Kasumi-1 (cell line): ENCODE measurements at places on chromosomes 3 and 15.

- peak; percentile 60 for DNase-seq
These were observed 9.2 kb upstream of the RBSN start for GRCh38 chr3:15108082-15108545.

DNA sequence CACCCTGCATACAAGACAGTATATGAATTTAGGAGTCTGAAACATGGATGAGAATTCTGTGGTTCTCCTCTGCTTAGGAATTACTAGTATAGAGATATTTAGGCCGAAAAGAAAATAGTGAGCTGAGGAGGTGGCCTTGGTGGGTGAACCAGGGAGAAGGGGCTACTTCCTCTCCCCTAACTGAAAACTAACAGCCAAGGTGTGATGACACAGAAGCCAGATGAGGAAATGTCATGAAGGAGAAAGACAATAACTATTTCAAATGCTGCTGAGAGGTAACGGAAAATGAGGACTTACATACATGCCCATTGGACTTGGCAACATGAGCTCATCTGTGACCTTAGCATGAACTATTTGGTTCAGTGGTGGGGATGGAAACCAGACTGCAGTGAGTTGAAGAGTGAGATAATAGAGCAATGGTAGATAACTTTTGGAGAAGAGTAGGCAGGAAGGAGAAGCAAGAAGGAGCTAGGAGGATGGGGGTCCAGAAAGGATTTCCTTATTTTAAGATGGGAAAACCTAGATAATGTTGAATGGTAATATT lies 114.4 kb upstream of the TSPAN3 start:
- DNase-seq, result no peak

DNA sequence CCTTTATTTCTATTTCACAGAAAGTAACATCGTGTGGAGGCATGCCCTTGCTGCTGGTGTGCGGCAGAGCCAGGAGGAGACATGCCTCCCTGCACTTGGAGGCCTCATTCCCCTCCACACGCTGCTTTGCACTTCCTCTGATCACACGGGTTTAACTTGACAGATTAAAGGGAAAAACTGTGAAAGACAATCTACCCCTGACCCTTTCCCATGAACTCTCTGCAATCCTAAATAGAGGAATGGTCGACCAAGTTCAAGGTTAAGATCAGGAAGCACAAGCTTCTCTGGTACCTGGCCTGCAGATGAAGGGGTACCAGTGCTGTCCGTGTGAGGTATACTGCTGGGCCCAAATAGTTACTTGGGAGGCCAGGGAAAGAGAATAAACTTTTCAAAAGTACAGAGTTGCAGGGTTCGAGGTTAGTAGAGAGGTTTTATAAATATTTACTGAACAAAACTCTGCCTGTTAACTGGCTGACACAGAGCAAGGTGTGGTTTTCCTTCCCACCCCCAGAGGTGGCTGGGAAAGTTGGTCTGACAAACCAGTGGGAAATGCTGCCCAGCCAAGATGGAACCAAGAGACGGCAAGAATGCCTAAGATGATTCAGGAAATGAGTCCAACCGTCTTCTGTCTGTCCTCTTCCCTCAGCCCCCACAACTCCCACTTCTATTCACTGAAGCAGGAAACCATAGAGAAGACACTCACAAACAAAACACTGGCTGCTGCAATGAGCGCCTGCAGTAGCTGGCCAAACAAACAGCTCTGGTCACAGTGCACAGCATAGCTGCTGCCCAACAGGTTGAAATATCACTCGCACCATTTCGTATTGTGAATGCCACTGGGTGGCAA lies 79.6 kb downstream of the IGF2BP2 start:
- peak; percentile 91 for DNase-seq

DNA sequence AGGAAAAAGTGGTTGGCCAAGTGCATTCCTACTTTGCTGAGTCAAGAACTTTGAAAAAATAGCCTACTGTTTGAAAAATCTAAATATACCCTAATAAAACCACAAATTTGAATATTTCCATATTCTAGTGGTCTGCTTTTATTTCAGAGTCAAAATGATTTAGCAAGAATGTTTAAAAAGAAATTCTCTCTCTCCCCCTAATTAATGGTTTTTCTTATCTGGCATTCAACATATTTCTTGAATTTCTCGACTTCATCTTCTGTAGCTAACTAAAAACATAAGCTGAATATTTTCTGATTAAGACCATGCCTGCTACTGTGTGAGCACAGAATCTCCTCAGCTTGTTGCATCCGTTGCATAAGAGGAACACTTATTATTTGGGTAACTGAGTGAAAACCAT lies 563.5 kb upstream of the TBL1XR1 start:
- DNase-seq, result no peak

GRCh38 chr3:136844724-136845123 lies 17.3 kb upstream of the NCK1 start:
- DNase-seq, result no peak

GRCh38 chr3:99639579-99639978 lies 1.2 kb downstream of the COL8A1 start:
- no peak for DNase-seq

DNA sequence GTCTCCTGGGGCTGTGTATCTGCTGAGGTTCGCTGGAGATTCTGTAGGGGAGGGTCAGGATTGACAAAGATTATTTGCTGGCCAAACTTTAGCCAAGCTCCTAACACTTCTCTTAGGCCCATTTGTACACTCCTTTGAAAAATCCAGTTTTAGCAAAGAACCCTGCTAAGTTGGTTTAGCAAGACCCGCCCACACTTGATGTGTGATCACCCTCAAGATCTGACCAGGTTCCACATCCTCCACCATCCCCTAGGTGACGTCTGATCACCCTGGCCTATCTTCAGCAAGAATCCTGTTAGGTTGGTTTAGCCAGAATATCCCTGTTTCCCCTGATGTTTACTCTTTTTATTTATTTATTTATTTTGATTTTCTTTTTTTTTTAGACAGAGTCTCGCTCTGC lies 14.8 kb upstream of the SLC35G2 start:
- DNase-seq, result no peak

- no peak for DNase-seq
These were observed 773.1 kb upstream of the NR2F2 start for GRCh38 chr15:95557226-95558046.

GRCh38 chr3:23169551-23169950 lies 33.6 kb upstream of the UBE2E2 start:
- DNase-seq, result no peak

DNA sequence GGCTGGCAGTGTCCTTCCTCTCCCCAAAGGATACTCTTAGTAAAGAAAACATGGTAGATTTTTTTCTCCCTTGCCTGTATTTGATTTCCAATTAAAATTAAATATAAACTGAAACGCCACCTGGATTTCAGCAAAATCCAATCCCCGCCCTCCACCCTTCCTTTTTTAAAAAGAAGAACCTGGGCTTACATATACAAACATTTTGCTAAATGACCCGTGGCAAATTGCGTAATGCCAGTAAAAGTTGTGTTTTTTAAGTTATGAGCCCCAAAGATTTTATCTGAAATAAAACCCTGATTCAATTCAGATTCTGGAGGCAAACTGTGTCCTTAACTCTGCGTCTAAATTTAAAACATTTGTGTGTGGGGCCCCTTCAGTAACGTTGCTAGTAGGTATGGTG lies 403.0 kb downstream of the FOXP1 start:
- no peak for DNase-seq

GRCh38 chr3:45060165-45060892 lies 34.2 kb downstream of the CLEC3B start:
- no peak for DNase-seq

DNA sequence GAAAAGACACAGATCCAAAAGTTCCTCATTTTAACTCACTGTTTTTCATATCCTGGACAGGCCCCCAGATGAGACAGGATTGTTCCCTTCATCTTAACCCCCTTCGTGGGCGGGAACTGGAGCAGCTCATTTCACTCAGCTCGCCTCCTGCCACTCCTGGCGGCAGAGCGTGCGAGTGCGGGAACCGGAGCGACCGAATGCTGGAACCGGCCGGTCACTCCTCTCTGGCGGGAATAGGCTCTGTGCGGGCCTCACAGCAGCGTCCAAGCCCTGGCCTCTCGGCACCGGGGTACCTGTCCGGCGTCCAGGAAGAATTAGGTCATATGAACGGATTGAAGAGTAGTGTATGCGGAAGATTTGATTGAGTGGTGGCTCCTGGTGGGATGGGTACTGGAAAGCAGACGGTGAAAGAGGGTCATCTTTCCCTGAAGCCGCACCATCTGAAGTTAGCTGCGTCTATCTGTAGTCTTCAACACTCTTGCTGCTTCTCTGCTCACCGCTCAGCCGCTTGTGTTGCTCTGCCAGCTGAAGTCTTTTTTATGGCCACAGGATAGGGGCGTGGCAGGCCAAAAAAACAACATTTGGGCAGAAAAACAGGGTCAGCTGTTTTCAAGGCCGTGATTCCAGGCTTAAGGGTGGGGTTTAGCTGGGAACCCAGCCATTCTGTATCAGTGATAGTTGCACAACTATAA lies 42.3 kb upstream of the FXR1 start:
- DNase-seq, result no peak

- no peak for DNase-seq
These were observed 70.7 kb upstream of the THBS1 start for GRCh38 chr15:39510001-39510701.

GRCh38 chr3:62632510-62633294 lies 242.5 kb downstream of the CADPS start:
- no peak for DNase-seq

DNA sequence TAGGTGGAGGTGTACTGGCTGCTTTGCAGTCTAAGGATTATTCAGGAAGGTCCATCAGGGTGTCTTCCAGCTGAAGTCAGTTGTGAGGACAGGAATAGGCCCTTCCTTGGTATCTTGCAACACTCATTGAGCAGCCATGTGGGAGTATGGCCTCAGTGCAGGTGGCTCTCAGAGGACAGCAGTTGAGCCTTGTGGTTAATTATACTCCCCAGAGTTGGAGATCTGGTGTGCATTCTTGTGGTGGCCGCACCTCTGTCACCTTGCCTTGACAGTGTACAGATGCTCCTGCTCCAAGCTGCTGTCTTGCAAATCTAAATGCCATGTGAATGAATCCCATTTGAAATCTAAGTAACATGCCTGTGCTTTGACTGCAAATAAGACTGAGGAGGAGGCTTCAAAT lies 339.9 kb upstream of the BCHE start:
- no peak for DNase-seq

- DNase-seq, result no peak
These were observed 29.9 kb downstream of the ATP13A5 start for GRCh38 chr3:193348686-193349085.

DNA sequence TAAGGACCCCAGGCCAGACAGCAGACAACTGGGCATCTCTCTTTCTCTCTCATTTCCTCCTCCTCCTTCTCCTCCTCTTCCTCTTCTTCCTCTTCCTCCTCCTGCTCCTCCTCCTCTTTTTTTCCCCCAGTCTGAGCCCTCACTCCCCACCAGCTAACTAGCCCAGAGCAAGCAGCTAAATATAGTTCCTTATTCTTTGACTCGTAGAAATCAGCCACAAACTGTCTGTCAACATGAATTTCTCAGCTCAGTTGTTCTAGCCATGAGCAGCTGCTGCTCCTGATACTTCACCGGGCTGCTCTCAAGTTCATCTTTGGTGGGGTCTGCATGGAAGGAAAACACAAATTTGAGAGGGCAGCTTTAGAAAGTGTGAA lies 19.2 kb upstream of the LOXL1 start:
- peak; percentile 70 for DNase-seq

GRCh38 chr15:66452971-66453580 lies 44.5 kb downstream of the SNAPC5 start:
- DNase-seq, result peak; percentile 14

DNA sequence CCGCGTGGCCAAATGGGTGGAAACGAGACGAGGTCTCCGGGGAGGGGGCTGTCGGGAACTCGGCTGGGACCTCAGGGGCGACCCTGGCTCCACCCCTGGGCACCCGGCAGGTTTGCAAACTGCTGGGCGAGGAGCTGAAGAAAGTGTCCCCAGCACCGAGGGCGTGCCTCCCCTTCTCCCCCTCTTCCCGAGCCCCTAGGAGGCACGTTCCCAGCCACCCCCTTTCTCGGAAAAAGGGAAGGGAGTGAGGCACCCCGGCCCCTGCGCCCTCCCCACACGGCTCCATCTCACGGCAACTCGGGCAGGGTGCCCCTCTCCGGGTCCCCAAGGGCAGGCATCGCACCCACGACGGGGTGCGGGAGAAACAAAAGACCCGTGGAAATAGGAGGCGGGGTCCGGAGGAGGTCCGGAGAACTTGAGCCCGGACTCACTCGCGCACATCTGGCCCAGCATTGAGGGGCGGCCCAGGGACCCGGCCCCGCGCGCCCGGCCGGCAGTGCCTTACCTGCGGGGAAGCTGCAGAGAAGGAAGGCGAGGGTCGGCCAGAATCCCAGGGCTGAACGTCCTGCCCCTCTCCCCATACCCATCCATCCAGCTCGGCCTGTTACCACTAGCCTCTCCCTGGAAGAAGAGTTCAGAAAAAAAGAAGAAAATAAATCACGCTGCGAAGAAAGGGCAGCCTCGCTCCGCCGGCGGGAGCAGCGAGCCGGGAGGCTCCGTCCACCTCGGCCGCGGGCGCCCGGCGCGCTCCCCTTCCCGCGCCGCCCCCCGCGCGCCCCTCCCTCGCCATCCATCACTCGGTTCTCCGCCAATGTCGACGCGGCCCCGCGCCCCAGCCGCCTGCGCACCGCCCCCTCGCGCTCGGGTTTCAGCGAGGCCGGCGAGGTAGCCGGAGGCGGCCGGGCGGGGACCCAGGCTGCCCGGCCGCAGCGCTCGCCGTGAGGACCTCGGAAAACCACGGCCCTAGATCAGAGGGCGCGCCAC lies 16.3 kb downstream of the RGMA start:
- DNase-seq, result no peak

- DNase-seq, result no peak
These were observed 205.9 kb upstream of the MDFIC2 start for GRCh38 chr3:70518356-70518755.

GRCh38 chr3:72145506-72146380 lies 360.8 kb upstream of the PROK2 start:
- DNase-seq, result no peak

- DNase-seq, result no peak
These were observed 84.2 kb upstream of the ZNF280D start for GRCh38 chr15:56817321-56818080.

- DNase-seq, result peak; percentile 10
These were observed 34.4 kb upstream of the MEIS2 start for GRCh38 chr15:37134699-37135131.

DNA sequence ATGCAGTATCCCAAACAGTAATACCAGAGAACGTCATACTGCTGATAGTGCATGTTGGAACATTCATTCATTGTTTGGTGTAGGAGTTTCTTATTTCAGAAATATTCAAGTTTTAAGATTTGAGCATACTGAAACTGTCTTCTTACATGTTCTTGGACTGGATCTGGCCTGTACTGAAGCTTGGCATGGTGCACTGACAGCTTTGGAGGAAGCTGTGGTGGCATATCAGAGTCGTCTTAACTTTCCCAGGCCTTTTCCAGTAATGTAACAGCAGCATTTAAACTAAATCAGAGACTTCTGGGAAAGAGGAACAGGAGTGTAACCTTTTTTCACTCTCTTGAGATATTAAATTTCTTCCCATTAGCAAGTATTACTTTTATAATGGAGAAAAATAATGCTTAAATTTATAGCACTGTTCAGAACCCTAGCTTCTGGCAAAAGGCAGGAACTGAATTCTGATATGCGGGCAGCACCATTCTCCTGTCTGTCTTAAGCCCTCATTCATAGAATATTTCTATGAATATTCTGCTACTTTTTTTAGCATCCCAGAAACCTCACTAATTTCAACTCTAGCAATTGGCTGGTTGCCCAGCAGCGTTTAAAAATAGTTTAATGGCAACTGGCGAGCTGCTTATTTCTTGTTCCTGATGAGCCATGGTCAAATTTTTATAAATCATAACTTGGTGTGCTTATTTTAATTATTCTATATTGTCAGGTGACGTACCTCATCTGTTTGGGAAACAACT lies 31.1 kb downstream of the DNAJC13 start:
- DNase-seq, result no peak

- no peak for DNase-seq
These were observed 31.4 kb downstream of the KCNMB2 start for GRCh38 chr3:178567611-178568010.
